ENCODE measurements at places on chromosomes 1 and 21.

DNA sequence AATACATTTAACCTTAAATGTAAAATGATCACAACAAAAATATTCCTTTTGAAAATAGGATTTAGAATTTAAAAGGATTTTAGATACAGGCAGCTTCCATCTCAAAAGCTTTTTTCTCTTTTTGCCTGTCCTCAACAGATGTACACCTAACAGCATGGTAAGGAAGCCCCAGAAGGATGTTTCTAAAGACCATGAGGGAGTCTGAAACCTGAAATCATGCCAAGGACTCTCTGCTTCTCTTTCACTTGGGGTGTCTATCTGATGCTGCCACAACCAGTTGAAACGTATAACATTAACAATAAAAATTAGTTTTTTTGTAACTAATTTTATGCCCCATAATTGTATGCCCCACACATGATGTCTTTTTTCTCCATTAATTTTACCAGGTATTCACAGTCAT lies 5.4 kb upstream of the ZNF281 start:
- no peak for DNase-seq

- no peak for DNase-seq
Observed at GRCh38 chr1:3902571-3903091, 2.6 kb upstream of the C1orf174 start.

DNA sequence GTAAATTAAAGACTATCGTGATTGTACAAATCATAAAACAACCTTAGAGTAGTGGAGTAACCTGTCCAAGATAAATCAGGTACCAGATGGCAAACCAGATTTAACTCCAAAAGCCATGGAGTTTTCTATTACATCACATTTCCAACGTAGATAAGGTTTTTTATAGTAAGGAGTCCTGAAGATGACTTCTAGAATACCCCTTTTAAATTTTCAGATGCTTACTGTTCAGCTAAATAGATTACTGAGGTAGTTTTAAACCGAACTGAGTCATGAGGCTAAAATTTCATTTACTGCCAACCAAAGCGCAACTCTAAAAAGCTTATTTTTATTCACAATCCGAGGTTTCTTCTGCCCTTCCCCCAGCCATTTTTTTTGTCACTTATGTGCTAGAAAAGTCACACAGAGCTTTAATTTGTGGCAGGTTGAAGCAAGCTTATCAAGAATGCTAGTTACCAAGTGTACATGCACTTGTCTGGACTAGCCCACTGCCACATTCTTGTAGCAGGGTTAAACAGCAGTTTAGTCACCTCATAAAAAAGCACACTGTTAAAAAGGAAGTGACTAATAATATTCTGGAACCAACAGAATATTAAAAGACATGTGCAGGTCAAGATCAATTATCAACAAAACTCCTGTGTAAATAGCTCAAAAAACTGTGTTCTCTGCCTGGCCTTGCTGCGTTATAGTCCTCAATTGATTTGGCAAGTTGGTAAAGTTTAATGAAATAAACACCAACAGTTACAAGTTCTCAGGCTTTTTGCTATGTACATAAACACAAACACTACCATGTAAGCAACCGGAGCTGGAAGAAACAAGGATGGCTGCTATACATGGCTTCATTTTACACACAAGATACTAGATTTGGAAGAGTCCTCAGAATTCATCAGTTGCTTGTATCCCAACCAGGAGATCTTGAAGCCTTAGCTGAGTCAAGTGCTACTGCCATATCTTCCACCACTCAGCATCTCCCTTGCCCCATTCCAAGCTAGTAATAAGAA lies 180.3 kb upstream of the DMRTA2 start:
- DNase-seq = no peak

GRCh38 chr1:206030714-206031113 lies 7.0 kb upstream of the CTSE start:
- no peak for DNase-seq

GRCh38 chr1:27509127-27510080 lies 19.4 kb upstream of the WASF2 start:
- no peak for DNase-seq

- no peak for DNase-seq
Observed at GRCh38 chr1:79604490-79605198, 598.1 kb upstream of the ADGRL4 start.

GRCh38 chr1:87495147-87495546 lies 166.5 kb downstream of the LMO4 start:
- no peak for DNase-seq

- no peak for DNase-seq
Observed at GRCh38 chr1:12475530-12475934, 142.5 kb downstream of the DHRS3 start.

GRCh38 chr1:85707267-85707989 lies 805 bp downstream of the ZNHIT6 start:
- DNase-seq = no peak

GRCh38 chr21:43302769-43303168 lies 124.2 kb downstream of the SIK1 start:
- DNase-seq = no peak

DNA sequence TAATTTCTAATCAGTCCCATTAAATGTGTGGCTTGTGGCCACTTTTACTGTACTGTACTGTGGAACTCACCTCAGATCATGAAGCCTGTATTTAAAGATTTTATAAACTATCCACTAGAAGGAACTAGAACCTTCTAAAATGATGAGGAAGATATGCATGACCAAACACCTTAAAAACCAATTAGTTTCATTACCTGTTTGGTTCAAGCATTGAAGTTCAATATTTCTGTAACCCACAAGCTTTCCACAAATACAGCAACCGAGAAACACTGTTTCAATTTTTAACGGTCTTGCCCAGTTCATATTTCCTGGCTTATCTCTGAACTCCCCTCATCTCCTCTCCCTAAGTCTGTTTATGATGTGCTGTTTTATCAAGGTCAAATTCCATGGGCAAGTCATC lies 264.3 kb upstream of the PLD5 start:
- DNase-seq = no peak

DNA sequence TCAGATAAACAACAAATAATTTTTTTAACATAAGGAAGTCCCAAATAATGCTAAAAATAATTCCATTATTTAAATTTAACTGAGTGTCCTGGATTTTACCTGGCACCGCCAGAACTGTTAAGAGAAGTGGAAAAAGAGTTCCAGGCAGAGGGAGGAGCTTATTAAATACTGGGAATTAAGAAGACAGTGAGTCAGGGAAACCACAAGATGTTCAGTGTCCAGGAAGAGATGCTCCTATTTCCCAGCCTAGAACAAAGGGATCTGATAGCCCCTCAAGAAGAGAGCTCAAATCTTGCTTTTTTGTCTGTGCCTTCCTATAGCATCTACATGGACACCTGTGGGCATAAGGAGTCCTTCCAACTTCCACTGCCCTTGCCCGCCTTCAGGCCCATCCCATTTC lies 85.9 kb downstream of the PGM1 start:
- no peak for DNase-seq

GRCh38 chr1:151043163-151043562 lies 4.4 kb upstream of the C1orf56 start:
- no peak for DNase-seq

DNA sequence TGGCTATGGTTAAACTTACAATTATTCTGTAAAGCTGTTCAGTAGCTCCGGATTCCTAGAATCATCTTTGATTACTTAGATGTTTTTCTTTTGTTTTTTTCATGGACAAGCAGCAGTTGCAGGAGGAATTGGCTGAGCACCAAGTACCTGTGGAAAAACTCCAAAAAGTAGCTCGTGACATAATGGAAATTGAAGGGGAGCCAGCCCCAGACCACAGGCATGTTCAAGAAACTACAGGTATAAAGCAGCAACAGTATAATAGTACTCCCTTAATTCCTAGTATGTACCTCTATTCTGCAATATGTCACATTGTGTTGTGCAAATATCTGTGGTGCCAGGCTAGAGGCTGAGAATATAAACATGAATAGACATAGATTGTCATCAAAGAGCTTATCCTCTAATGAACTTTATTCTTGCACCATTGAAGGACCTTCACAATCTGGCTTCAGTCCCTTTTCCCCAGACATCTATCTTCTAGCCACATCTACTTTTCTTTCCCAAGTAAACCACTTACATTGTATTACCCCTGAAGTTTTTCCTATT lies 132.3 kb upstream of the BMP8A start:
- no peak for DNase-seq

DNA sequence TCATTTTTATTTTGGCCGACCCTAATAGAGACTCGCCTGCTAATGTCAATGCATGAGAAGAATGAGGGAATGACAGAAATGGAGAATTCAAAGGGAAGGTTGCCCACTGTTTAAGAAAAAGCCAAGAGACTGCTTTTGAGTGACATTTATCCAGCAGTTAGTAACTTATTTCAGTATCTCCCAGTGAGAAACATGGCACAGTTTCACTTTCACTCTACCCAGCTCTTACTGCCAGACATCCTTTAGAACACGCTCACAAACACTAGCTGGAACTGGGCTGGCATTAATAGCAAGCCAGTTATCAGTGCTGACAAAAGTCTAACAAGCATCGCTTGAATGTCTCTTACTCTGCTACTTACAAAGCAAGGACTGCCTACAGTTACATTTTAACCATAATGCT lies 8.5 kb downstream of the GGPS1 start:
- no peak for DNase-seq

DNA sequence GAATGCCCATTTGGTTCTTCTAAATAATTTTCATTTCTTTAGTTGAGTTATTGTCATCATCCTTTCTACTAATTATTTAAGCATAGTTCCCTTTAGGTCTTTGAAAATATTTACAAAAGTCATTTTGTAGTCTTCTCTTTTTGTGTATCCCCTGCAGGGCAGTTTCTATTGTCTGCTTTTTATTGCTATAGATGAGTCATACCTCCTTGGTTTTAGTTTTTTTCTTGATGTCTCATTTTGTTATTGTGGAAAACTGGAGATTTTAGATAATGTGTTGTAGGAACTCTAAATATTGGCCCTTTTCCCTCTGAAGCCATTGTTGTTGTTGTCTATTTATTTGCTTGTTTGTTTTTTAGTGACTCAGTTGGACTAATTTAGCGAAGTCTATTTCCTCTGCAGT lies 387.9 kb downstream of the NUF2 start:
- no peak for DNase-seq

GRCh38 chr21:32641710-32642698 lies 29.8 kb upstream of the CFAP298 start:
- no peak for DNase-seq

- no peak for DNase-seq
Observed at GRCh38 chr1:201946224-201946908, at the start of gene LMOD1. TSS of gene LMOD1 (minus strand) at chr1:201946548. CDS start at chr1:201946340, 208 bp downstream.

DNA sequence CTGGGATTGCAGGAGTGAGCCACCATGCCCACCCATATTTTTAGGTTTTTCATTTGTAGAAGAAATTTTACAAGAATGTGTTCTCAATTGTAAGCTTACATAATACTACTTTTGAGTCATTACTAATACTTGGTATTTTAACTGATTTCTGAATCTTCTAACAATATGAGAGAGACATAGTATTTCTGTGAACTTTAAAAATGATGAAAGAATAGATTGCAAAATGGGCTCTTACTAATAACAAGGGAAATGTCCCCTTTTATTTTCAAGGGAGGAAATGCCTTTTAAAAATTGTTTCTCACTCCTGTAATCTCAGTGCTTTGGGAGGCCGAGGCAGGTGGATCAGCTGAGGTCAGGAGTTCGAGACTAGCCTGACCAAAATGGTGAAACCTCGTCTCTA lies 5.9 kb downstream of the AGO3 start:
- DNase-seq = no peak

DNA sequence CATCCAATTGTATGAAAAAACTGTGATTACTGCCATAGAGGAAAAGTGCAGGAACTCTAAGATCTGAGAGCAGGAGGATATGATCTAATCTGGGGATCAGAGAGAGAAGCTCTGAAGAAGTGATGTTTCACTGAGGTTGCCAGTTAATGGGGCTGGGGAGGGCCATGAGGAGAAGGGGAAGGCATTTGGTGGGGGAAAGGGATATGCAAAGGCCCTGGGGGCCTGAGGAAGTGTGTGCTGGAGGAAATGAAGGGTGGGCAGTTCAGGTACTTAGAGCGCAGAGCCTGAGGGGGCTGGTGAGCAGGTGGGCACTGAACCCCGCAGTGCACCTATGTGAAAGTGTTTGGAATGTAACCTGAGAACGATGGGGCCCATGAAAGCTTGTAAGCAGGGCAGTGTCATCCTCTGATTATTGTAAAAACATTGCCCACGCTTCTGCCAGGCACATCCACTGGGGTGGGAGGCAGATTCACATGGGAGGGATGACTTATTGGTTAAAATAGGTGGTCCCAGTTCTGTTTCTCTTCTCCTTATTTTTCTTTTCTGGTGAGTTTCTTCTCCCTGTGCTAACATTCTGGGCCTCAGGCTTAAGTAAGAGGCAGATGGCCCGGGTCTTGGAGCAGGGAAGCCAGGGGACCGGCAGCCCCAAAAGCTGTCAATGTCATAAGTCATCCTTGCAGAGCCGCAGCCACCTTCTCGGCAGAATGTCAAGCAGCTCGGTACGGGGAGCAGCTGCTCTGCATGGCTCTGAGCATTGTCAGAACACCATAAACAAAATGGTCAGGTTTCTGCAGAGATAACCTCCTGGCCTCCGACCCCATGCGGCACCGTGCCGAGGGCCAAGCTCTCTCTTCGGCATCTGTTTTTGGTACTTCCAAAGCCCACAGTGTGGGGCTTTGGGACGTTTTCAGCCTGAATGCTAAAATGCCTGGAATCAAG lies 492.0 kb upstream of the VAMP3 start:
- DNase-seq = no peak

DNA sequence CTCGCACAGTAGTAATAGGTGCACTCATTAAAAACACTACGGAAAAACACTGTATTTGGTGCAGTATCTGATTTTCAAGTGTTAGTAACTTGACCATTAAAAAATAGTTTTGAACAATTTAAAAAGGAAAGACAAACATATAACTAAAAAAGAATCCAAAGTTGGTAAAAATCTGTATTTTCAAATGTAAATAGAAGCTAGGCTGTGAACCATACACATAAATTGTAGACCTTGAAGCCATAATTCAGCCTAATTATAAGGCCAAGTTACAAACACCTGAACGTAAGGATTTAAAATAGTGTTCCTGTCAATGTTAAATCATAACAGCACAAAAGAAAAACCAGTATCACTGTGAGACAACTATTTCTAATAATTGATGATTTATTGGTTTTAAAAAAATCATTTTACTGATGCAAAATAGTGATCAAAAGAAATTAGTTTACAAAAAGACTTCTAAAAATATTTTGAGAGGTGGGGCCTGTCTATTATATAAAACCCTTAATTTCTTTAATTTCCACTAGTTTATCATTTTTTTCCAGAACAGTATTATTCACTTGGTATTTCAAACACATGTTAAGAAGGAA lies 4.5 kb downstream of the IRF2BP2 start:
- DNase-seq = no peak

- no peak for DNase-seq
Observed at GRCh38 chr1:5664081-5664768, 328.0 kb downstream of the NPHP4 start.

DNA sequence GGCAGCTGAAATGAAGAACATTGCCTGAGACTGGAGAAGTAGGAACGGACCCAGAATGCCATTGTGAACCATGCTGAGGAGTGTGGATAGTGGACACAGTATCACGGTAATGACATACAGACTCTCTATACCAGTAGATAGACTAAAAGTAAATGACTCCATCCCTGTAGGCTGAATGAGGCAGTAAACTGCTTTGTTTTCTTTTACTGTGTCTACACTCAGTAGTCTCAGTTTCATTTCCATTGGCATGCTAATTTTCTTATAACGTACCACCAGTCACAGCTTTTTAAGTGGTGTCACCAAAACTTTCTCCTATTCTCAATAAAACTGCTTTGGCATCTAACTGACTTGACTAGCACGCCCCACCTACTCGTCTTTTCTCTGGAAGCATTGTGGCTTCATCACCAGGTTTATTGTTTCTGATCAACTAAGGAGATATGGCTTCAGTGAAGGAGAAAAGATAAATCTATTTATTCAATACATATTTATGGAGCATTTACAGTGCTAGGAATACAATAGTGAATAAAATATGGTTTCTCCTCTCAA lies 8.4 kb upstream of the ZNF697 start:
- DNase-seq = no peak
